Caki2 (cell line): ENCODE measurements at places on chromosomes 2 and 18. TPM values are rescaled to one million over a fixed set of nuclear protein-coding genes. Genes with fewer than 3 reads are reported as not detected.
A peak's percentile ranks its signal among the peaks of the same experiment; 100 is the strongest.

DNA sequence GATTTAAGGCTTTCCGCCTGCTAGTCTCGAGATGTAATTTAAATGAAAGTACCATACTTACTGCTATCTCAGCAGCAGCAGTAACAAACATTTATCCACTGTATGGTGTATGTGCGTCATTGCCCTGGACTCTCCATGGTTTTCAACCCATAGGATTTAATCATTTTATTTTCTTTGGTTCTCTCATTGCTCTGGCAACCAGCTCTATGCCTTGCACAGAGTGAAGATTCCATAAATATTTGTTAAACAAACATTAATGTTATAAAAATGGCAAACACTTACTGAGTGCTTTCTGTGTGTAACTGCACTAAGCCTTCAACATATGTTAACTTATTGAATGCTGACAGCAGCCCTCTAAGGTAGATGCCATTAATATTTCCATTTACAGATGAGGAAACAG lies 1.3 kb upstream of the LMAN1 start:
- DNase-seq = no peak

- no peak for DNase-seq
These were observed 786.0 kb upstream of the SLC39A10 start for GRCh38 chr2:194870974-194871535.

DNA sequence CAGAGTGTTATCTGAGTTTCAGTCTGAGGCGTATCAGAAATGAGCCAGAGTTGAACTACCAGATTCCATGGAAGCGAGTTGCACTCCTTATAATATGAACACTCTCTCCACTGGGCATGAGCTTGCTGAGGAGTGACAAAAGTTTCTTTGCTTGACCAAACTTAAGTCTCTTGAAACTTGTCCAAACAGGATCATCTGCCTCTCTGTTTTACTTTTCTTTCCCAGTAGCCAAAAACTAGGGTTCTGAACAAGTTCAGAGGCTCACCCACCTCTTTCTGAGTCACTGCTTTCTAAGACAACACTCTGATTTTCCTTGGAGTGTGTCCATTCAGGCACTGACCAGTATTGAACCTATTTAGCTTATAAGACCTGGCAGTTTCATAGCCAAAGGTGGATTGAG lies 233.2 kb upstream of the TCF4 start:
- DNase-seq = peak; percentile 46

DNA sequence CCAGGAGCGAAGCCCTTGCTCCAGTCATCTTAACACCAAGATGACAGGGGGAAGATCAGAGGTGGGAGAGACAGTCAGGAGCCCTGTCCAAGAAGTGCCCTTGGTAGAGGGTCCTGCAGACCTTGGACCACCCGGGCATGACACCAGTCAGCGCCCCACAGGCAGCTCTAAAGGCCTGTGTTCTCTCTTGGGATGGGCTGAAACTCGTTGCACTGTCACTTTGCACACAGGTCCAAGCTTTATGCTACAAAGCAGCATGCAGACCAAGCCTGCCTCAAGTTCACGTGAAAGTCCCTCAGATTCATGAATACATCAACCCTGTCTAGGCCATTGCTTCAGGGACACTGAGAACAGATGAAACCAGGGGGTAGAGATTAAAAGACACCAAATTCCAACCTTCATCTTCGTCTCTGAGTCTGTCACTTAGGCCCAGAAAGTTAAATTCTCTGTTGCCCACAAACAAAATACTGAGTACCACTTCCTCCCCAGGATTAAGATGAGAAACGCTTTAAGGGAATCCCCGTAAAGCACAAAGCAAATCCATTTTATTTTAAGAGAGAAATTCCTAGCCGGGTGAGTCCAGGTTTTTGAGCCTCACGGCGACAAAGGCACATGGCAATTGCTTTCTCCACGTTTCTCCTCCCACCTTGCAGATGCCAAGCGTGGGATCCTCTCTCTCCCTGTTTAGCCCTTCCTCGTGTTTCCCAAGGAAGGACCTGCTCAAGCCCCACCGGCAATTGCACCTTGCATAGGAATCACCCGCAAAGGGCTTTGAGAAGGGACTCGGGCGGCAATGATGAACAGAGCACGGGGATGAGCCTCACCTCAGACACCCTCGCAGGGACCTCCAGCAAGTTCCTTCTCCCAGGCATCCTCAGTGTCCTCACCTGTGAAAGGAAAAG lies 75.0 kb upstream of the ID2 start:
- no peak for DNase-seq

DSC2 gene
- 0.81 and 5.4 TPM in 2 replicates for total RNA-seq
